ENCODE measurements at places on chromosomes 4 and X.
A peak's percentile ranks its signal among the peaks of the same experiment; 100 is the strongest.

DNA sequence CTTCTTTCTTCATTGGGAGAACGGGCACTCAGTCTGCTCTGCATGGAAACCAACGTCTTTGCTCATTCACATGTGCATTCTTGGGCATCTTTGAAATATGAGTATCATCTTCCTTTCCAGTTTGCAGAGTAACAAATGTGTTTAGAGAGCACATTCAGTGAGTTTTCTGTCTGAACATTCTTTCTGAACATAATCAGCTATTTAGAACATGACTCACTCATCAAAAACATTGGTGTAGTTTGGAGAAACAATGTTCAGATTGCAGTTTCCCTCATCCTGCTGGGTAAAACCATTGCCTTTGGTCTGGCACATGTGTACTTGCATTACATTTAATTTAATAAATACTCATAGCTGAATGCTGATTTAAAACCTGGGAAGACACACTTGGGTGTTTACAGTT is 81.5 kb upstream of the F9 start:
- DNase-seq = no peak

DNA sequence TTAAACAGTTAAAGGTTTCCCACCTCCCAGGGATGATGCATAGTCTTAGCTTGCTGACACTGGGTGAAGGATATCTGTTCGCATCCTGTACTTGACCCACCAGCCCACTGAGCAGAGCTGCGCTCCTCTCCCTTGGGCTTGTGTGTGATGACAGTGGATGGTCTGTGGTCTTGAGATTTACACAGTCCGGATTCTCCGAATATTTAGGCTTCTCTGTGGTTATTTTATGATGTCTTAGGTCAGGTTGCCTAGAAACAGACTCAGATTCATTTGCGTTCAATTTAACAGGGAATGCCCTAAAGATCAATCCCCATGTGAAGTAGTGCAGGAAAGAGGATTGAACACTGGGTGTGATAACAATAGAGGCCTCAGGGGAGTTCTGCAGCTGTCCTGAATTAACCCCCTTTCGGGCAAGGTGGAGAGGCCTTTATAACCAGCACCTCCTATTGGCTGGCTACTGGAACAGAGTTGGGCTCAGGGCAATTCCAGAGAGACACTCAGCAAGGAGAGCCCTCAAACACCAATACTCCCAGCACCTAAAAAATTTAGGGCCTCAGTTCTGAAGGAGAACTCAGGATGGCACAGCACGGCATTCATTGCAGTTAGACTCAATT is 653.2 kb upstream of the GALNT7 start:
- peak; percentile 10 for DNase-seq

DNA sequence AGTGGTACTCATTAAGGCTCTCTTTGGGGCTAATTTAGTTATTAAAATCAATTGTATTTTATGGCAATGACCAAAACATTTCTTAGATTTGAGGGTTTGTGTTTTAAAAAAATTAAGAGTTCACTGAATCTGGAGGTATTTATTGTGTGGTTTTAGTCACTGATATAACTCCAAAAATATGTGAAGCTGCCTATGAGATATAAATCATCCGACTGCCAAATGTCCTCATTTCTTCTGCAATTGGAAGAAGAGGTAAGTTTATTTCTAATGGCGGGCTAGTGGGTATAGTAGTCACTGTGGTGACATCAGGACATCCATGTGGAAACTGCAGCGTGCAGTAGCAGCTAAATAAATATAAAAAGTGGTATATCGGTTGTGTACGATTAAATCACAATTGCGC is 205.5 kb downstream of the MID1 start:
- peak; percentile 65 for DNase-seq

DNA sequence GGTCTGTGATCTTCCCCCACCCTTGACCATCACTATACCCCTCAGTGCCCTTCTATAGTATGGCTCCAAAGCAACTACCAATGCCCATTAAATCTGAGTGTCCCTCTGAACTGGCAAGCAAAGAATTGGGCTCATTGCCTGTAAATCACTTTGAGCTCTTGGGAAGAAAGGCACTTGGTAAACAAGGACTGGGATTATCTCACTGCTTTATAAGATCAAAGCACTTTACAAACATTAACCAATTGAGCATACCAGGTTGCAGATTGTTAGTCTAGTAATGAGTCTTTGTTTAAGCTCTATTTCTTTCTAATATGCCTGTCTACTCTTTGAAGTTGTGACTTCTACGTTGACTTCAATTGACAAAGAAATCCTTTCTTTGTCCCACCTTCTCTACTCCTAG is 34.1 kb downstream of the AREG start:
- no peak for DNase-seq

DNA sequence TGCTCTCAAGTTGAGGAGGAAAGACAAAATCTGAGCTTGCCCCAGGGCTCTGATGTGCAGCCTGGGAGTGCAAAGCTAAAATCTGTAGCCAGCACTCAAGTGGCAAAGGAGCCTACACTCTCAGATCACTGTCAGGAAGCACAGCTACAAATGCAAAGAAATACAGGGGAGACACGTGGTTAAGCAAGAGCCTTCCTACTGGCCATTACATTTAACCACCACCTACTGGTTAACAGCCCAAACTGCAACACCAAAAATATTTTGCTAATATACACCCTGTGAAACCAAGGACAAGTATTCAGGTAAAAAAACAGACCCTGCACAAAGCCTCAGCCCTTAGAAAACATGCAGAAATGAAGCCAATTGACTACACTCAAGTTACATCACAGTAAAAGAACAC is 170.4 kb upstream of the FGF16 start:
- no peak for DNase-seq

- no peak for DNase-seq
Measured at GRCh38 chr4:182155806-182156205, 87.4 kb upstream of the TENM3 start.

DNA sequence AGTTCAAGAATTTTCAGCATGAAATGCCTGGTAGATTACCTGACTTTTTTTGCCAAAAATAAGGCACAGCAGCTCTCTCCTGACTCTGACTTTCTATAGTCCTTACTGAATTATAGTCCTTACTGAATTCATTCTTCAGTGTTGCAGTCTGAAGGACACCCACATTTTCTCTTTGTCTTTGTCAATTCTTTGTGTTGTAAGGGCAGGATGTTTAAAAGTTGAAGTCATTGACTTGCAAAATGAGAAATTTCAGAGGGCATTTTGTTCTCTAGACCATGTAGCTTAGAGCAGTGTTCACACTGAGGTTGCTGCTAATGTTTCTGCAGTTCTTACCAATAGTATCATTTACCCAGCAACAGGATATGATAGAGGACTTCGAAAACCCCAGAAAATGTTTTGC is 168.0 kb downstream of the SOWAHB start:
- DNase-seq = no peak

- peak; percentile 37 for DNase-seq
Measured at GRCh38 chr4:18869166-18869565, 847.6 kb upstream of the LCORL start.

DNA sequence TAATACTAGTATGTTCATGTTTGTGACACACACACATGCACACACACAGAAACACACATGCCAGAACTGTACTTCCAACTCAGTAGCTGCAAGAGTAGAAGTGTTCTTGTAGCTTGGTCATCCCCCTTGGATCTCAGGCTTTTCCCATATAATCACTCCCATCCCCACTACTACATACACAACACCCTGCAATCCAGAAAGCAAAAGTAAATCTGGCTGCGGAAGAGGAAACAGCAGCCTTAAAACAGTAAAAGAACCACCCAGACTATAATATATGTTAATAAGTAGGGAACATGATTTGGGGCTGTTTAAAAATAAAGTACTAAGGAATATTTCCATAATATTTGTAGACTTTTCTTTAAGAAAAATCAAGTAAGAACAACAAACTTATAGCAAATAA is 103.2 kb downstream of the AMMECR1 start:
- no peak for DNase-seq

DNA sequence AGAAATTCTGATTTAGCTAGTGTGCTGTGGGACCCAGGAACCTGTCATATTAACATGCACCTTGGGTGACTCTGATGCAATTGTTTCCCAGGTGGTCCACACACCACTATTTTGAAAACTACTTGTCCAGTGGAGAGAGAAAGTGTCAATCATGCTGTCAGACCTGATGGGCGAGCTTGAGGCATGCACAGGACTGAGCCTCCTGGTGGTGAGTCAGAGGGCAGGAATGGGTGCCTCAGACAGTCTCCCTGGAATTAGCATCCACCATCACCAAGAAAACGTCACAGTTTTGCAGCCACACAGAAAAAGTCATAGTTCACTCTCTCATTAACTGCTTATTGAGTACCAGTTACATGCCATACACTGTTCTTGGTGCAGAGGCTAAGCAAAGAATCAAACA is 181.8 kb upstream of the MAOA start:
- no peak for DNase-seq

DNA sequence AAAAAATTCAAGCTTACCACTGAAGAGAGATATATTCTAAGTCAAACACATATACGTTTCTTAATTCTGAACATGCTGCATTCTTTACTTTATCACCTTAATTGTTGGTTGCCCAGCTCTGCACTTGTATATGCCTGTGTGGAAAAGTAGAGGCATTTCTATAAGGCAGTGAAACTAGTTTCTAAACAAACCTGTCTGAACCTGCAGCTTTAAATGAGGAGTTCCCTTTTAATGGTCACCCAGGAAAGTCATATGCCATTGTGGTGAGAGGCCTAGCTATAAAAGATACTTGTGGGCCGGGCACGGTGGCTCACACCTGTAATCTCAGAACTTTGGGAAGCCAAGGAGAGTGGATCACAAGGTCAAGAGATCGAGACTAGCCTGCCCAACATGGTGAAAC is 147.4 kb upstream of the RXFP1 start:
- DNase-seq = no peak

DNA sequence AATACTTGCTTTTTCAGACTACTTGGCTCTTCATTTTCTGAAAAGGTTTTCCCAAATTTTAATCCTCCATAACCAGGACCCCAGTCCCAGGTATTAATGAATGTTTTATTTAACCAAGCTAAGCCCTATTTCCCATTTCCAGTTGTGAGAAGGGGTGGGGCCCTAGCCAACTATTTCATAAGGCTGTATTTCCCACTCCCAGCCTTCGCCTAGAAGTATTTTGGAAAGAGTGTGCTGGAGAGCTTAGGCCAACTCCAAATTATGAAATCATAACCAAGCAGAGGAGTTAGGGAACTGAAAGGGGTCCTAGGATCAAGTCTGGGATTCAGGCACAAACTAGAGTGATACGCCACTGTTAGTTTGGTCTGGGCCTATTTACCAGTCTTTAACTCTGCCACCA is 148.4 kb upstream of the GPC4 start:
- DNase-seq = no peak

DNA sequence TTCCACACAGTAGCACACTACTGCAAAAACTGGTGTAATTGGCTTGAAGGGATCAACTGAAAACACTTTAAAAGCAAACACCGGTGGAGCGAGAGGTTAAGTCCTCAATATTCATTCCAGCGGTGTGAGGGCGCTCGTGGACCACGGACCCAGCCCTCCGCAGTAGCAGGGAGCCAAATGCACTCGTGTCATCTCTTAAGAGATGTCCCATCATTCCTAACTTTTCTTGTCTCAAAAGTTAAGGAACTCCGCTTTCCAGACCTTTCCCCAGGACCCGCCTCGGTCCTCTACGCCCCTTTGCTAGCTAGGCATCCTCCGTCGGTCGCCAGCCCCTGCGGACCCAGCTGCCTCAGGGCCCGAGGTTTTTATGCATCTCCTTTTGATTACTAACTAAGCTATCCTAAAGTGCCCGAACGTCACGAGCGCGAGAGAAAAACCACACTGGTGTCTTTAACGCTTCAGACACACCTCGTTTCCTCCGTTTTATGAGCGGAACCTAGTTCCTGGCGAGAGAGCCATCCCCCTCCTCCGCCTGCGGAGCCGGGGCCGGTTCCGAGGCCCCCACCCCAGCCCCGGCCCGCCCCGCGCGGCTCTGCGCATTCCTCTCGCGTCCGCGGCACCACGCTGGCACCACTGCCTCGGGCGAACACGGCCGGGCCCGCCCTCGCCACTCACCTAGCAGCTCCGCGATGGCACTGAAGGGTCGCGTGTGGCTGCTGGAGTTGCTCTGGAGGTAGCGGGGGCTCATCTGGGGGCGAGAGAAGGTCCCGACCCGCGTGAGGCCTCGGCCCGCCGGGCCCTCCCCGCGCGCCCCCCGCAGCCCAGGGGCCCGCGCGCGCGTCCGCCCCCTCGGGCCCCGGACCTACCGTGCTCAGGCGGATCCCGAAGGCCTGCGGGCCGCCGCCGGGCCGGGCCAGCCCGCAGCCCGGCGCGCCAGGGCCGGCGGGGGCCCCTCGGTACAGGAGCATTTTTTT is 723 bp downstream of the MORC4 start:
- peak; percentile 58 for DNase-seq

DNA sequence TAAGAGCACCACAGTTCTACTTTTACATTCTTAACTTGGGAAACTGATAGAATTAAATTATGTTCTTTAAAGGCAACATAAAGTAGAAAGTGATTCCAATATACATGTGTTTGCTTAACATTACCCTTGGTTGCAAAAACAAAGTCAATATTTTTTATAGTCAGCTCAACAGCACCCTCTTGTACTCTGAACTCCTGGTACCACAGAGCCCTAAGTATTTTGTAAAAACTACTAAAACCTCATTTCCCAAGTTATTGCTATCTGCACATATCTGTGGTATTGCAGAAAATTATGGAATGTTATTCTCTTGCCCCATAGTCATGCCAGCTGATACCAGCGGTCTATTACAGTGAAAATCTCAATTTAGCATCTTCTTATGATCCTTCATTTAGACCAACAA is 2.9 kb downstream of the KIF4A start:
- no peak for DNase-seq

DNA sequence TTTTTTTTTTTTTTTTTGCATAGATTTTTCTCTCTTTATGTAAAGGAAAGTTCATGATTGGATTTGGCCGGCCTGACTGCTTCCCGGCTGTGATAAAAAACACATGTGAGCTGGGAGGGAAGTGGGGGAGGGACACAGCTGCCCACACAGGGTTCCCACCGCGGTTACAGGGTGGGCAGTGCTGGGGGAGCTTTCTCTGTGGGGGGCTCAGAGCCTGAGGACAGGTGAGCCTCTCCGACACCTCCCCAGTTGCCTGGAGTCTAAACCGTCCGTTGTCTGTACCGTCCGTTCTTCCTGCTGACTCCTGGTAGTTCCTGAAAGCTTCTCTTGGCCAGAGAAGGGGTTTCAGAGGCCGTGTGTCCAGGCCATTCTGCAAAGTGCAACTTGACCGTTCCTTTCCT is 21.8 kb downstream of the SHOX start:
- no peak for DNase-seq

- DNase-seq = peak; percentile 9
Measured at GRCh38 chr4:47882228-47882627, 32.2 kb downstream of the NFXL1 start.

DNA sequence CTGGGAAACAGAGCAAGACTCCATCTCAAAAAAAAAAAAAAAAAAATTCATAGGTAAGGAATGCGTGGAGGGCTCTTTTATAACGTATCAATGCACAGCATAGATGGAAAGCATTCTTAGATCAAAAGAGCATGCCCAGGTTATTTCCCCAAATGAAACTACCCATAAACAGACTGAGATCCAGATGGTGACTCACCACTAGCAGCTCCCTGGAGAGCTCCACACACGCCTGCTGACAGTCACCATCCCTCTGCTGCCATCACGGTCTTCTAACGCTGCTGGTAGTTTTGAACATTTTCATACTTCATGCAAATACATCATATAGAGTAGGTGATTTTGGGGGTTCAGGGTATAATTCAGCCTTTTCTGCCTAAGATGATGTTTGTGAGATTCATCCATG is 136.9 kb downstream of the ASMT start:
- no peak for DNase-seq
